Left lung (tissue), 14 donors: ENCODE measurements at places on chromosomes 6 and 20. TPM values are rescaled to one million over a fixed set of nuclear protein-coding genes. Genes with fewer than 3 reads are reported as not detected.
A peak's percentile ranks its signal among the peaks of the same experiment; 100 is the strongest.

DNA sequence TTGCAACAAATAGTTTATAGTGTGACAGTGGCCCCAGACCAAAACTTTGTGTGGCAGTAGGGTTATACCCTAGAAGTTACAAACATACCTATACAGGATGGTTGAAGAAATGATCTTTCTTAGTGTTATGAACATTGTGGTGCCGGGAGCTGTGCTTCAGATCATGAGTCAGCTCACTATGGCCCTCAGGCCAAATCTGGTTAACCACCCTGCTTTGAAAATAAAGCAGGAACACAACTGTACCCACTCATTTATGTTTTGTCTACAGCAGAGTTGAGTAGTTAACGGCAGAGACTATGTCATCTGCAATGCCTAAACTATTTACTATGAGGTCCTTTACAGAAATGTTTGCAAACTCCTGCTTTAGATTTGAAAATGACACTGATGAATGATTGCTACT is 24.3 kb downstream of the AKAP7 start:
- H3K27ac ChIP-seq = no peak overlapping the region
- H3K27me3 ChIP-seq = no peaks in the 10 kb centered on the region
- no peaks in the 10 kb centered on the region for H3K36me3 ChIP-seq
- H3K4me1 ChIP-seq = no peaks in the 10 kb centered on the region

GRCh38 chr6:4912559-4912958 is 91.3 kb downstream of the RPP40 start:
- peaks cover 14% of the 10 kb centered on the region for H3K4me1 ChIP-seq
- peaks cover 4% of the 10 kb centered on the region for H3K36me3 ChIP-seq
- no peak for DNase-seq
- no peak overlapping the region for H3K27ac ChIP-seq

- no peaks in the 10 kb centered on the region for H3K4me1 ChIP-seq
- no peak for DNase-seq
- no peaks in the 10 kb centered on the region for H3K36me3 ChIP-seq
- H3K4me3 ChIP-seq = no peak overlapping the region
- no peaks in the 10 kb centered on the region for H3K27me3 ChIP-seq
- H3K27ac ChIP-seq = no peak overlapping the region
These were observed 288.4 kb downstream of the TSHZ2 start for GRCh38 chr20:53260591-53260990.

DNA sequence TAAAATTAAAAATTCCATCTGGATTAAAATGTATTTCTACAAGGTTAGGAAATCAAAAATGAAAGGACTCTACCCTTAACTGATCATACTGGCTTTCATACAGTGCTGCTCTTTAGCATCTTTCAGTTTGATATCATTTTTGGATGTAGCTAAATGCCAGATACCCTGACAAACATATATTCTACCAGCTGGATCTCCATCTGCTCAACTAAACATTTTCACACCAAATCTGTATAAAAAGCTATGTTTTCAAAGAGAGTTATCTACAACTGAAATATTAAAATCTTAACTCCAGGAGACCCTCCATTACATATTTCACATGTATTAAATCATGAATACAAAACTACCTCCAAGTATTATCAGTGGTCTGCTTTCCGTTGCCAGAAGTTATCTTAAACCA is 95.7 kb downstream of the EPHA7 start:
- H3K27me3 ChIP-seq = no peaks in the 10 kb centered on the region
- no peak for DNase-seq
- no peak overlapping the region for H3K4me3 ChIP-seq
- H3K36me3 ChIP-seq = no peaks in the 10 kb centered on the region

- no peak for DNase-seq
- H3K27ac ChIP-seq = peak overlapping the region; percentile 37
- H3K4me1 ChIP-seq = peaks cover 11% of the 10 kb centered on the region
These were observed 134.0 kb upstream of the ARMC2 start for GRCh38 chr6:108714101-108714765.

- H3K36me3 ChIP-seq = no peaks in the 10 kb centered on the region
- no peak overlapping the region for H3K4me3 ChIP-seq
- no peak overlapping the region for H3K27ac ChIP-seq
- no peaks in the 10 kb centered on the region for H3K4me1 ChIP-seq
- DNase-seq = no peak
These were observed 270.6 kb upstream of the BMP2 start for GRCh38 chr20:6496874-6497273.

DNA sequence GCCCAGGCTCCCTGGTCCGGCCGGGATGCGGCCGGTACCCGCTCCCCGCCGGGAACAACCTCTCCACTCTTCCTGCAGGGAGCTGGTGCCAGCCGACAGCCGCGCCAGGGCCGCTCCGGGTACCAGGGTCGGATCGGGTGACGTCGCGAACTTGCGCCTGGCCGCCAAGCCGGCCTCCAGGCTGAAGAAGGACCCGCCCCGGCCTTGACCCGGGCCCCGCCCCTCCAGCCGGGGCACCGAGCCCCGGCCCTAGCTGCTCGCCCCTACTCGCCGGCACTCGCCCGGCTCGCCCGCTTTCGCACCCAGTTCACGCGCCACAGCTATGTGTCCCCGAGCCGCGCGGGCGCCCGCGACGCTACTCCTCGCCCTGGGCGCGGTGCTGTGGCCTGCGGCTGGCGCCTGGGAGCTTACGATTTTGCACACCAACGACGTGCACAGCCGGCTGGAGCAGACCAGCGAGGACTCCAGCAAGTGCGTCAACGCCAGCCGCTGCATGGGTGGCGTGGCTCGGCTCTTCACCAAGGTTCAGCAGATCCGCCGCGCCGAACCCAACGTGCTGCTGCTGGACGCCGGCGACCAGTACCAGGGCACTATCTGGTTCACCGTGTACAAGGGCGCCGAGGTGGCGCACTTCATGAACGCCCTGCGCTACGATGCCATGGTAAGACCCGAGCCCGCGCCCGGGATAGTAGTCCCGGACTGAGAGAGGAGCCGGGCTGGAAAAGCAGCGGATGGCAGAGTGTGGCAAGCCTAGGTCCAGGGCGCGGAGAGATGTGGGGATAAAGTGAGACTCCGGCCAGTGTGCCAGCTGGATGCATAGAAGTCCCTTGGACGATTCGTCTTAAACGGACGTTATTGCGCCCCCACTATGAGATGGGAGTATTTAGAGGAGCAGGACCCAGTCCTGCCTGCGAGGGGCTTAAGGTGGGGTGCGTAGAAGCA is at the start of gene NT5E:
Gene NT5E, plus strand, starts transcription at position 266 of the 942 bp plus-strand sequence. Its CDS starts 57 bp downstream, at position 323.
- peak; percentile 33 for DNase-seq
- H3K36me3 ChIP-seq = no peaks in the 10 kb centered on the region
- peak within 1 kb of the TSS; percentile 51 for H3K4me3 ChIP-seq
- H3K27ac ChIP-seq = peak within 1 kb of the TSS; percentile 62
- peaks cover 12% of the 10 kb centered on the region for H3K4me1 ChIP-seq

DNA sequence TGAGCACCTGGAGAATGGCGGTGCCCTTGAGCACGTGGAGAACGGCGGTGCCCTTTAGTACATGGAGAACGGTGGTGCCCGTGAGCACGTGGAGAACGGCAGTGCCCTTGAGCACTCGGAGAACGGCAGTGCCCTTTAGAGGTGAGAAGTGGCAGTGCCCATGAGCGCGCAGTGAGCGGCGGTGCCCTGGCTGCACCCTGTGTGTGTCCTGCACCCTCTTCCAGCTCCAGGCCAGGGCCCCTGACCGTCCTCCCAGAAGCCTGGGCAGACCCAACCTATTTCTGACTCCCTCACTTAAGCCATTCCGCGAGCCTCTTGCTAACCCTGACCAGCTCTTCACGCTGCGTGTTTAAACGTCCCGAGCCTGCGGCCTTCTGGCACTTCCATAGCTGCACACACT is 151.3 kb downstream of the DLL1 start:
- peak; percentile 22 for DNase-seq
- no peak overlapping the region for H3K27ac ChIP-seq
- peaks cover 8% of the 10 kb centered on the region for H3K27me3 ChIP-seq
- no peaks in the 10 kb centered on the region for H3K36me3 ChIP-seq

GRCh38 chr6:148943451-148943850 is 196.6 kb downstream of the UST start:
- H3K27ac ChIP-seq = no peak overlapping the region
- no peak overlapping the region for H3K4me3 ChIP-seq
- no peaks in the 10 kb centered on the region for H3K4me1 ChIP-seq
- H3K36me3 ChIP-seq = no peaks in the 10 kb centered on the region
- H3K27me3 ChIP-seq = no peaks in the 10 kb centered on the region

- H3K27me3 ChIP-seq = no peaks in the 10 kb centered on the region
- H3K4me3 ChIP-seq = no peak overlapping the region
- no peaks in the 10 kb centered on the region for H3K4me1 ChIP-seq
- no peak overlapping the region for H3K27ac ChIP-seq
- DNase-seq = no peak
These were observed 574.2 kb downstream of the KHDRBS2 start for GRCh38 chr6:61711849-61712248.

GRCh38 chr20:44370639-44371218 is 15.2 kb downstream of the HNF4A start:
- H3K4me1 ChIP-seq = no peaks in the 10 kb centered on the region
- H3K36me3 ChIP-seq = no peaks in the 10 kb centered on the region
- no peak overlapping the region for H3K4me3 ChIP-seq

DNA sequence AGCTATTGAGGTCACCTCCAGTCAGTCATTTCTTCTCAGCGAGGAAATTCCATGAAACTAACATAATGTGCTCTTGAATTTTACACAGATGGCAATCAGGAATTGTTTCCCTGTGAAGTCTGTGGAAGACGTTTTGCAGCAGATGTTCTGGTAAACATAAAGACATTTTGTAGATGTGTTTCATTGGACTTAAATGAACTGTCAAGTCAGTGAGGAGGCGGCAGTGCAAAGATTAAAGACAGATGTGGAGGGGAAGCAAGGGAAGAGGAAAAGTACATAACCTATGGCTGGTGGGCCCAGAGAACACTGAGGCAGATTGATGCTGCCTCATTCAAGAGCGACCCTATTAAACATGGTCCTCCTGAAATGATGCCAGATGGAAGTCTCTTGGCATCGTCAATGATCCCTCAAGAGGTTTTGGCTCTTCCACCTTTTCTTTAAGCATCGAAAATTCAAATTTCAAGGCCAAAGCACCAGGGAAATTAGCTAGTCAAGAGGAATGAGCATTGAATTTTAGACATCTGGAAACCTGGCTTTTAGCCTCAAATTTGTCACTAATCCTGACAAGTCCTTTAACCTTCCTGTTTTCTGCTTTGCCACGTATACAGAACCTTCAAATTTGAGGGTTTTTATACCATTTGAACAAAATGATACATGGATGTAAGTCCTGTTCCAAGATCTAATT is 20.1 kb downstream of the ZC2HC1B start:
- no peak overlapping the region for H3K4me3 ChIP-seq
- no peaks in the 10 kb centered on the region for H3K4me1 ChIP-seq
- no peaks in the 10 kb centered on the region for H3K36me3 ChIP-seq
- DNase-seq = no peak
- no peaks in the 10 kb centered on the region for H3K27me3 ChIP-seq

- DNase-seq = no peak
- H3K27ac ChIP-seq = no peak overlapping the region
- H3K4me3 ChIP-seq = no peak overlapping the region
- no peaks in the 10 kb centered on the region for H3K36me3 ChIP-seq
- no peaks in the 10 kb centered on the region for H3K4me1 ChIP-seq
- no peaks in the 10 kb centered on the region for H3K27me3 ChIP-seq
These were observed 350.5 kb downstream of the DHX35 start for GRCh38 chr20:39312676-39313075.

GRCh38 chr20:57986666-57987065 is 241.8 kb downstream of the ANKRD60 start:
- H3K36me3 ChIP-seq = no peaks in the 10 kb centered on the region
- H3K4me3 ChIP-seq = no peak overlapping the region
- no peak overlapping the region for H3K27ac ChIP-seq
- H3K4me1 ChIP-seq = no peaks in the 10 kb centered on the region

- H3K27ac ChIP-seq = no peak overlapping the region
- DNase-seq = no peak
- H3K36me3 ChIP-seq = no peaks in the 10 kb centered on the region
- H3K27me3 ChIP-seq = no peaks in the 10 kb centered on the region
These were observed 30.5 kb upstream of the XRN2 start for GRCh38 chr20:21272679-21273078.

- no peaks in the 10 kb centered on the region for H3K36me3 ChIP-seq
- no peaks in the 10 kb centered on the region for H3K27me3 ChIP-seq
- H3K27ac ChIP-seq = no peak overlapping the region
- no peak for DNase-seq
- no peaks in the 10 kb centered on the region for H3K4me1 ChIP-seq
These were observed 44.1 kb upstream of the CTAGE9 start for GRCh38 chr6:131754715-131755567.

- H3K4me1 ChIP-seq = no peaks in the 10 kb centered on the region
- DNase-seq = no peak
- H3K27me3 ChIP-seq = no peaks in the 10 kb centered on the region
- H3K4me3 ChIP-seq = no peak overlapping the region
These were observed 561.3 kb downstream of the DHX35 start for GRCh38 chr20:39523405-39523804.

DNA sequence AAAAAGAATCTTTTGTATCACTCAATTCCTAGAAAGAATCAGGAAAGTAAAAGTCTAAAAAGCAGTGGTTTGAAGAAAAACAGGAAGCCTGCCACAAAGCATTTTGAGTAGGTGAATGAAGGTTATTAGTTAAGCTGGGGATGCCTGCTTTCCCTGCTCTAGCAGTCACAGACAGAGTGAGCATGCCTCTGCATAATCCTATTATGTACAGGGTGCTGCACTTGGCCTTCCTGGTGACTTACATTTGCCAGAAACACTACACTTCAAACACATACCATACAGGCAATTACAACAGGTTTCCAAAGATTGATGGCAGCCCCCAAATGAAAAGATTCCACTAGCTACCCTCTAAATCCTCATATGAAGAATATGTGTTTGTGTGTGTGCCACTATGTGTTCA is 130.8 kb downstream of the TPBG start:
- no peaks in the 10 kb centered on the region for H3K4me1 ChIP-seq
- H3K27ac ChIP-seq = no peak overlapping the region
- no peak for DNase-seq

- H3K36me3 ChIP-seq = no peaks in the 10 kb centered on the region
- H3K27me3 ChIP-seq = no peaks in the 10 kb centered on the region
- H3K4me1 ChIP-seq = peaks cover 28% of the 10 kb centered on the region
- DNase-seq = no peak
- H3K27ac ChIP-seq = no peak overlapping the region
- no peak overlapping the region for H3K4me3 ChIP-seq
These were observed 34.0 kb downstream of the NUDT3 start for GRCh38 chr6:34358389-34358905.

DNA sequence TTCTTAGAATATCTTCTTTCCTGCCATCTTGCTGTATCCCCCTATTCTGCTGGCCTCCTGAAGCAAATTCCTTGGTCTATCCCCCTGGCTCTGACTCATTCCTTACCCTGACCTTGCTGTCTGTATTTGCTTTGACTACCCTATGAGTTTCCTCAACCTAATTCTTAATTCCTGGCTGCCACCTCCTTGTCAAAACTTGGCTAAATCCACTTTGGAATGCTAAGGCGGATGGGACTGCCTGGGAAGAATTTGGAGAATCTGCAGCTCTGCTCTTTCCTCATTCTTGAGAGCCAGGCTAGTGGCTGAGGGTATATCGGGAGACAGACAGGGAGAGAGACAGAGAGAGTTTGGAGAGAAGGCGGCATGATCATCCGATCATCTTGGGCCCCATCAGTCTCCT is 24.4 kb downstream of the CAP2 start:
- DNase-seq = no peak
- H3K4me1 ChIP-seq = no peaks in the 10 kb centered on the region
- H3K4me3 ChIP-seq = no peak overlapping the region

RPS21 gene
- 972 TPM for polyA plus RNA-seq

PAQR8 gene
- polyA plus RNA-seq = 22.9 TPM

C20orf204 gene
- 1.2 TPM for polyA plus RNA-seq

HCK gene
- polyA plus RNA-seq = 3.8 TPM

DEF6 gene
- polyA plus RNA-seq = 6.8 TPM

SCAND1 gene
- polyA plus RNA-seq = 38.1 TPM

SMIM29 gene
- 11.0 TPM for polyA plus RNA-seq

OLIG3 gene
- not detected for polyA plus RNA-seq

SSTR4 gene
- polyA plus RNA-seq = 0.18 TPM

SLC22A3 gene
- 36.6 TPM for polyA plus RNA-seq
